ENCODE measurements at places on chromosomes 7 and 10. TPM values are rescaled to one million over a fixed set of nuclear protein-coding genes. Genes with fewer than 3 reads are reported as not detected.

CCDC126 gene
- 9.7 TPM for total RNA-seq

MYL7 gene
- not detected for total RNA-seq

RBM20 gene
- under 0.01 TPM for total RNA-seq

EBLN1 gene
- total RNA-seq: not detected

AZGP1 gene
- not detected for total RNA-seq
